ENCODE measurements at places on chromosomes 3 and 15.

- DNase-seq, result no peak
Observed at GRCh38 chr3:103847081-103848062, 1412.6 kb downstream of the ZPLD1 start.

DNA sequence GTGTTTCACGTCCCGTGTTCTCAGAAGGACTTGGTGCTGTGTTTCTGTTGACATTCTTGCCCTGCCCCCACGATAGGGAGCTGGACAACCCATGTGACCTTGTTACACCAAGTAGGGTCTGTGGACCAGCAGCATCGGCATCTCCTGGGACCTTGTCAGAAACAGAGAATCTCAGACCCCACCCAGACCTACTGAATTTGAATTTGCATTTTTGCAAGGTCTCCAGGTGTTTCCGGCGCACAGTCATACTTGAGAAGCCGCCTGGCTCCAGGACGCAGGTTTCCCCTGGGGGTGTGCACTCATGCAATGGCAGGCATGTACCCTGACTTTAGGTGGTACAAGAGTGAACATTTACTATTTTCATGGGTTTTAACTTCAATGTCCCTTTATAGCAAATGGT, 117.9 kb downstream of the TLE3 start:
- DNase-seq, result no peak

- no peak for DNase-seq
Observed at GRCh38 chr3:189260556-189261493, 89.1 kb downstream of the TPRG1 start.

DNA sequence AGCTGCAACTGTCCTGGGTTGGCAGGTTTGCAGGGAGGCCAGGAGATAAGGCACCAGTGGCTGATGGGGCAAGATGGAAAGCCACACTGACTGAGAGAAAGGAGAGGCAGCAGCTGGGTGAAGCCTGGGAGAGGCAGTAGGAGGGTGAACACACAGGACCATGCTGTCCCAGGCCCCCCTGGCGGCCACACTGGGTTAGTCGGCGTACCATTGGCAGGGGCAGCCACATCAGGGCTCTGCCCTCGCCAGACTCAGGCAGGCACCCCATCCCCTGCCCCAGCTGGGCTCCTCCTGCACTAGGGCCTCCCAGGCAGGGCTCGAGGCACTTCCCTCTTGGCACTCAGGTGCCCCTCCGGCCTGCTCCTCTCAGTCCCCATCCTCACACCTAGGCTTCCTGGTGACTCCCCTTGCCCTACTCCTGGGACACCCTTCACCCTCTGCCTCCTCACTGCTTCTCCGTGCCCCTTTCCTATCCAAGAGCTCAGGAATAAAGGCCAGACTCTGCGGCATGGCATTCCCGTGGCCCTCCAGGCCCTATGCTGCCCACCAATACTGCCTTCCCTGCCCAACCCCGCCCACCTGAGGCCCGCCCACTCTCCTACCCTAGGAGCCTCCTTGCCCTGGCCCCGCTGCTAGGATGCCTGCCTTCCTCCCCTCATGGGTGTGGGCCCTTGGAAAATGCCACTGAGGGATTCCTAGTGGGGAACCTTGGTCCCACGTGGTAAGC, 28.7 kb upstream of the DUSP7 start:
- DNase-seq, result no peak

- DNase-seq, result no peak
Observed at GRCh38 chr3:8603115-8603710, 41.4 kb downstream of the SSUH2 start.

DNA sequence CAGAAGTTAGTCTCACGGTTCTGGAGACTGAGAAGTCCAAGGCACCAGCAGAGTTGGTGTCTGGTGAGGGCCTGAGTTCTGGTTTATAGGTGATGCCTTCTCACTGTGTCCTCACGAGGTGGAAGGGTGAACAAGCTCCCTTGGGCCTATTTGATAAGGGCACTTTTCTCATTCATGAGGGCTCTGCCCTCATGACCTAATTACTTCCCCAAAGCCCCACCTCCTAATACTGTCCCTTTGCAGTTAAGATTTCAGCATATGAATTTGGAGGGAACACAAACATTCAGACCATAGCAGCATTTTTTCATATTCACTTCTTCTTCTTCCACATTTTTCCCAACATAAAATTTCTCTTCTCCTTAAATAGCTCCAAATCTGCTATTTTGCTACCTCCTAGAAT, 41.5 kb downstream of the TMEM41A start:
- DNase-seq, result no peak

GRCh38 chr3:158381262-158381868, 189.6 kb upstream of the MLF1 start:
- no peak for DNase-seq

DNA sequence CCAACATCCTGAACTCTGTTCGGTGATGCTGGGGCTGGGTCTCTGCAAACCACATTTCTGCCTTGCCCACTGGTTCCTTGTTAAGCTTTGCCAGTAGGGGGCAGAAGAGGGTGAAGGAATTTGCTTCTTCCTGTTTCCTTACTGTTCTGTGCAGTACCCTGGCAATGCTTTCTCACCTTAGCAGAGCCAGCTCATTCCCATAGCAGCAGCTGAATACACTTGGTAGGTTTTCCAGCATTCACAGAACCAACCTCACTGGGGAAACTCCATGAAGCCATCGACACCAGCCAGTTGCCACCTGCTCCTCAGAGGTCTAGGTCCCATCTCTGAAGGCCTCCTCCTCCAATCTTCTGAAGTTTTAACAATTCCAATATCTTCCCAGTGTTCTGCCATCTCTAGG, 308.4 kb downstream of the PDCD6IP start:
- no peak for DNase-seq

GRCh38 chr3:61248496-61248895, 2.8 kb downstream of the FHIT start:
- DNase-seq, result no peak

DNA sequence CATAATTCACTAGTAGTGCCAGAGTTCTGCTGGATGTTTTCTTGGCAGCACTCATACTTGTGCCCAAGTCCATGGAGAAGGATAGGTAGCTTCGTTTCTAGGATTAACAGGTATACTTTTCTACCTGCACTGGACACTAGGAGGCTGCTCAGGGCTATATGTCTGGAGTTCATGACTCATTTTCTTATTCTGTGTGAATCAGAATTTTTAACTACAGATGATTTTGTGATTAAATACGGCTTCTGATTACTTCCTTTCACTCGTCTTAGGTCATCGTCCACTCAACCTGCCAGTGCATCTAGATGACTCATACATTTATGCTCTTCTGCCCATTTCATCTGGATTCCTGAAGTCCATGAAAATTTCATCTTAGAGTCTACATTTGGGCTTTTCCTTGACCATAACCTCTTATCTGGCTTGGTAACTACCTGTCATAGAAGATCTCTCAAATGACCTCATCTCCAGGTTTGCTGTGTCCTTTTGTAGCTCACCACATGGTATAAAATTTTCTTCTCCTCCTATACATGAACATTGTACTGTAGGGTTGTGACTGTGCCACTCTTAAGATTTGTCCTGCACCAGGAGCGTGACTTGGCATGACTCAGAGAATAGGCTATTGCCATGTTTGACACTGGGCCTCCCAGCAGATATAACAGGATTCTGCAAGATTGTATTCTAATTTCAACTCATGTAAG, 66.7 kb upstream of the GCSAM start:
- no peak for DNase-seq

GRCh38 chr3:197333901-197334639, 35.7 kb upstream of the DLG1 start:
- no peak for DNase-seq

GRCh38 chr3:188207941-188208515, 54.1 kb downstream of the LPP start:
- no peak for DNase-seq

GRCh38 chr3:12954891-12955650, 113.7 kb upstream of the RPL32 start:
- no peak for DNase-seq

DNA sequence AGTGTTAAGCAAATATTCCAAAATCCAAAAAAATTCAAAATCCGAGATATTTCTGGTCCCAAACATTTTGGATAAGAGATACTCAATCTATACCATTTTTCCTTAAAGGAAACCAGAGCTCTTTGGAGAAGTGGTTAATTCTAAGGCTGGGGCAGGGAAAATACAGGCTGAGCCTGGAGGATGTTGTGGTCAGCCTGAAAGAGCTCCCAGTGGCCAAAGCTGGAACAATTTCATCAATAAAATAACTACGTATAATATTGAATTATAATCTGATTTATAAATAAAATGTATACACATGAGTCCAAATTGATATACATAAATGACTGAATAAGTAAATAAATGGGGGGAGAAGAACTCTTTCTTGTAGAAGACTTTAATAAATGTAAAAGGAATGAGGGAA, 24.6 kb downstream of the PPARG start:
- no peak for DNase-seq

GRCh38 chr15:92049290-92049989, 195.9 kb downstream of the SLCO3A1 start:
- no peak for DNase-seq

DNA sequence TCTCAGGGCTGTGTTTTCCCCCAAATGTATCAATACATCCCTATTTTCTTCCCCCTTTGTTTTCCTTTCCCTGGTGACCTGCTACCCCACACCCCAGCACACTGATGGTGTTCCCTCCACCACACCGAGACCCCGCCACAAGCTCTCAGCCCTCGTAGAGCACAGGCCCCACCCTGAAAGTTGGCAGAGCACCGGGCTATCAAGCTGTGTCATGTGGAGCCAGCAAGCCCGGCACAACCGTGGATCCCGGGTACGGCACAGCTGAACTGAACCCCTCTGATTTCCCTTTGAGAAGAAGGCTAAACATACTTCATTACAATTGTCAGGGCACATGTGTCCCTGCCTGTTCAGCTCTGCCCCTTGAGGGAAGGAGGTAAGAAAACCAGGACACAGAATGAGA, 69.9 kb downstream of the LRIG1 start:
- no peak for DNase-seq

- no peak for DNase-seq
Observed at GRCh38 chr15:64969401-64969800, 20.3 kb downstream of the SPG21 start.

DNA sequence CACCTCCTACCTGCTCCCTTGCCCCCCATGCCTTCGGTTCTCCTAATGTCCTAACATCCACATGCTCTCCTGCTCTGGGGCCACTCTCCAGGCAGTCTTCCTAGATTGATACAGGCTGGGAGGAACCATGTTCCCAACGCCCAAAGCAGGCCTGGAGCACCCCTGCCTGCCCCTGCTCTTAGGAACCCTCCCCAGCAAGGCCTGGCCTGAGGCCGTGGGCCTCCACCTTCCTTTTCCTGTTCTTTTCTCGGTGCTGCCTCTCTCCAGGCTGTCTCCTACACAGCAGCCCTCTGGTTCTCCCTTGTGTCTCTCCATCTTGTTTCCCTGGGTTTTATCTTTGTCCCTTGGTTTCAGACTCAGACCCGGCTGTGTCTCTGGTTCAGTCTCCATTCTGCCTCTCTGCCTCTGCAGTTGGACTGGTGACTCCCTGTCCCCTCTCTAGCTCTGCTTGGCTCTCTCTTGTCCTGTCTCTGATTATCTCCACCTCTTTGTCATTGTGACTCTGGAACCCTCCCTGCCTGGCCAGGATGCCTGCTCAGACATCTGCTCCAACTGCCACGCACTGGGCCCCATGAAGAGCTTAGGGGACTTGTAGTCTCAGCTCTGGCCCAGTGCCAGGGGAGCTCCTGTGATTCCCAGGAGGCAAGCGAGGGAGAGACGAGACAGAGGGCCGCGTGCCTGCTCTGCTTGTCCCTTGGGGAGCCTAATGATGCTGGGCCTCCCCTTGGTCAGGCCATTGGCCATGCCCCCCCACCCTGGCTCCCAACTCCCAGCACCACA, 26.0 kb upstream of the RPL29 start:
- no peak for DNase-seq

DNA sequence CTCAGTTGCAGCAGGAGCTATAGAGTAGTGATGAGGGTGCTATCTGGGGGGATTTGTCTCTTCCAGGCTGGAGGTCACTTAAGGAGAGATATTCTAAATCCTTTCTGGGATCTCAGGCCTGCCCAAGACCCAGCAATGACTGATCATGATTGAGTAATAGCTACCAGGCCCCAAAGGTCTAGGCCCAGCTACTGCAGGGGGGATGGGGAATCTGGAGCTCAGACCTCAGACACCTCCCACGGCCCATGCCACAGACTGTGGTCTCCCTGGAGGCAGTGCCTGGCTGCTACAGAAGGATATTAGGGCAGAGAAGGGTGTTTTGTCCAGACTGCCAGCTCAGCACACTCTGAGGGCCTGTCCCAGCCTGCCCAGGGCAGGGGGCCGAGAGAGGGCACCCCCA, 6.9 kb downstream of the SLC38A3 start:
- no peak for DNase-seq

GRCh38 chr3:54122324-54123002, at the start of gene CACNA2D3:
Gene CACNA2D3, plus strand, starts transcription at chr3:54122552.
- no peak for DNase-seq

DNA sequence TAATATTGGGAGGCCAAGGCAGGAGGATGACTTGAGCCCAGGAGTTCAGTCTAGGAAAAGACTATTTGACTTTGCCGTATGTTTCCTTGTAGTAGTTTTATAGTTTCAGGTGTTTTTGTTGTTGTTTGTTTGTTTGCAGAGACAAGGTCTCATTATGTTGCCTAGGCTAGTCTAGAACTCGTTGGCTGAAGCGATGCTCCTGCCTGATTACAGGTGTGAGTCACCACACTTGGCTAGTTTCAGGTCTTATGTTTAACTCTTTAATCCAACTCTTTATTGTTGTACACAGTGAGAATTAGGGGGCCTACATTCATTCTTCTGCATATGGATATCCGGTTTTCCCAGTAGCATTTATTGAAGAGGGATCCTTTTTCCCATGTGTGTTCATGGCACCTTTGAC, 32.0 kb downstream of the FAIM start:
- DNase-seq, result no peak

DNA sequence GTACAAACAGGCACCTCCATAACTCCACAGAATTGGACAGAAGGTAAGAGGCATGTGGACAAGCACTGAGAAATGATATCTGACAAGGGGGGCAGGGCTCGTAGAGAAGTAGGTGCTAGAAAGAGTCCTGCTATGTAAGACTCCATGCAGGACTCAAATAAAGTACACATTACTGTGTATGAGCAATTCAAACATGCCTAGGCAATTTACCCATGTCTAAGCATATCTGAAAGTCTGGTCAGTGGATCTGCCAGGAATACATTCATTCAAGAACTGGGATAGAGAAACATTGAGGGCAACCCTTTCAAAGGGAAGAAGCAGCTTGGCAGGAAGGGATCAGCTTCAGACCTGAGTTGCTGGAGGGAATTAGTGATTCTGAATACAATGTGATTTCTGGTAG, 174.1 kb upstream of the MCTP2 start:
- no peak for DNase-seq

Measured in stimulated activated CD8-positive, alpha-beta memory T cell treated with anti-CD3 and anti-CD28 coated beads, Interleukin-2, amount 100 ng/mL, for 48 hours (primary cell).